MG63 (cell line): ENCODE measurements at places on chromosomes 5 and 9. TPM values are rescaled to one million over a fixed set of nuclear protein-coding genes. Genes with fewer than 3 reads are reported as not detected.

Gene SLC6A7
- not detected in 2 replicates for total RNA-seq

Gene RNF208
- total RNA-seq: not detected in 2 replicates

Gene TLR4
- 3.5 and 3.9 TPM in 2 replicates for total RNA-seq

Gene BTNL8
- total RNA-seq: not detected in 2 replicates

Gene PIP5KL1
- 0.13 TPM in 1 of 2 replicates, not detected in the other for total RNA-seq

Gene FAM221B
- not detected in 2 replicates for total RNA-seq

Gene PAPPA
- 0.10 TPM in 1 of 2 replicates, not detected in the other for total RNA-seq

Gene C5orf63
- 2.5 and 12.2 TPM in 2 replicates for total RNA-seq

Gene PRELID1
- total RNA-seq: 914 and 924 TPM in 2 replicates
